ENCODE measurements at places on chromosomes 1 and 21.
A peak's percentile ranks its signal among the peaks of the same experiment; 100 is the strongest.

GRCh38 chr1:22709891-22710700, 543 bp upstream of the EPHB2 start:
- no peak for DNase-seq

DNA sequence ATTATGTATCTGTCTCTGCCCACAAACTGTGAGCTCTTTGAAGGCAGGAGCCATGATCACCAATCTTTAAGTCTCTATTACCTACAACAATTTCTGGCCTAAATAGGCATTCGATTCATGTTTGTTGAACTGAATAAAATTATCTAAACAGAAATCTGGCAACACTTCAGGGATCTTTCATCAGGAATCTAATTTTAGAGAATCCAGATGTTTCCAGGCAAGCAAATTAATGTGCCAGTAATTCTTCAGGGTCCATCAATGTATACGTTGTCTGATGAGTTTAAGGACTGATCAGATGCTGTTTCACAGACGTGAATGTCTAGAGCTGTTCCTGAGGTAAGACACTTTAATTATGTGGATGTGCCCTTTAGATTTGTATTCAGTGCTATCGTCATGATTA, 524.4 kb downstream of the PTPRC start:
- no peak for DNase-seq

DNA sequence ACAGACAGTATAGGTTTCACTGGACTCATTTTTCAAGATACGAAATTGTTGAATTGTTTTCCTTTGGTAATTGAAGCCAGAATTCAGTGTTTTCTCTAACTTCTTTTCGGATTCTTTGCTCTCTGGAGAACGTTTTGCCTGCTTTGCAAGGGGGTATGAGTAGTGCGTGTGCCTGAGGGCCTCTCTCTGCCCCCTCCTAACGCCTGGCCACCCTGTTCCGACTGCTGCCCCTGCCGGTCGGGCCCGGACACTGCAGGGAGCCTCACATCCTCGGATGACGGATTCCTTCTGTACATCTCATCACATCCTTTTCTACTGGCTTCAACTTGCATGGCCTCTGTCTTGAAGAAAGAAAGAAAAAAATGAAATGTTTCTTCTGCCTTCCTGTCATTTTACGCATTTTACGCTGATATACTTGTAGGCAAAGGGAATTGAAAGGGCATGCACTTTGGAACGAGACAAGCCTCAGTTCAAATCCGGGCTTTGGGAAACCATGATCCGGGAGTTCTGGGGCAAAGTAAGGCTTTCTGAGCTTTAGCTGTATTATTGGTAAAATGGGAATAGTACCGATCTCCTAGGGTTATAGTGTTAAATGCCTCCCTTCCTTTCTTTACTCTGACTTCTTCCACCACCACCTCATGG, 65.1 kb downstream of the DISC1 start:
- DNase-seq = no peak

GRCh38 chr1:9371391-9371935, 78.8 kb downstream of the SPSB1 start:
- peak; percentile 79 for DNase-seq

Data from urinary bladder (tissue), 4 donors.